ENCODE measurements at places on chromosomes 1 and 21.

DNA sequence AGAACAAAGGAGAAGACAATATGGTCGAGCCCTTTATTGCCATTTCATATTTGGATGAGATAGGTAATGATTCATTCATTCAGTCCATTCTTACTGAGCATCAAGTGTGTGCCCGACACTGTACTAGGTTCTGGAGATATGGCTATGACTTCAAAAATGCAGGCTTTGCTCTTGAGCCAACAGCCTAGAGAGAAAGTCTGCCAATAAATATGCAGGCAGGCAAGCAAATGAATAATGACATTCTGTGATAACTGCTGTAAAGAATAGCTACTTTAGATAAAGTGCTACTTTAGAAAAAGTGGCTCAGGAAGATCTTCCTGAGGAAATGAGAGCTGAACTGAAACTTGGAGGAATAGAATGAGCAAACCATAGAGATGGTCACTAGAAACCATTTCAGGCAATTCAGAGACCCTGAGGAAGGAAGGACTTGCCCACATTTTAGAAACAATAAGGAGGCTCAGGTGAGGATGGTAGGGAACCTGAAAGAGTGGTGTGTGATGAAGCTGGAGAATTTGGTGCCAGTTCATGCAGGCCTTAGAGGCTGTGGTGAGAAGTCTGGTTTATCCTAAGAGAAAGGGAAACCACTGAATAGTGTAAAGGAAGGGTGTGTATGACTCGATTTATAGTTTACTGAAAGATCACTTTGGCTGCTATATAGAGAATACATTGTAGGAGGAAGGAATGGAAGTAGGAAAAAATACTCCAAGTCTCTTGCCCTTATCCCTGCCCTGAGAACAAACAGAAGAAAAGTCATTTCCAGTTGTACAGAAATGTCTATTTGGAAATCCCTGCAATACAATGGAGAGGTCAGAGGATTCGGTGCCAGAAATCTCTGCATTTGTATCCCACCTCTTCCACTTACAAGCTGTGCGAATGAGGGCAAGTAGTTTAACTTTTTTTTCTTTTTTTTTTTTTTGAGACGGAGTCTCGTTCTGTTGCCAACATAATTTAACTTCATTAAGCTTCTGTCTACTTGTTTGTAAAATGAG, 167.9 kb downstream of the VPS13D start:
- H3K27me3 ChIP-seq, result no peaks in the 10 kb centered on the region
- no peaks in the 10 kb centered on the region for H3K4me1 ChIP-seq
- H3K4me3 ChIP-seq, result no peak overlapping the region
- H3K36me3 ChIP-seq, result peaks cover 22% of the 10 kb centered on the region
- H3K27ac ChIP-seq, result no peak overlapping the region
- DNase-seq, result no peak

GRCh38 chr1:76010802-76011201, 63.7 kb upstream of the ST6GALNAC3 start:
- H3K4me3 ChIP-seq, result no peak overlapping the region
- no peaks in the 10 kb centered on the region for H3K4me1 ChIP-seq
- H3K27ac ChIP-seq, result no peak overlapping the region
- no peaks in the 10 kb centered on the region for H3K36me3 ChIP-seq

GRCh38 chr1:116147972-116148371, 36.8 kb downstream of the MAB21L3 start:
- no peak overlapping the region for H3K27ac ChIP-seq
- no peak for DNase-seq
- no peaks in the 10 kb centered on the region for H3K27me3 ChIP-seq

DNA sequence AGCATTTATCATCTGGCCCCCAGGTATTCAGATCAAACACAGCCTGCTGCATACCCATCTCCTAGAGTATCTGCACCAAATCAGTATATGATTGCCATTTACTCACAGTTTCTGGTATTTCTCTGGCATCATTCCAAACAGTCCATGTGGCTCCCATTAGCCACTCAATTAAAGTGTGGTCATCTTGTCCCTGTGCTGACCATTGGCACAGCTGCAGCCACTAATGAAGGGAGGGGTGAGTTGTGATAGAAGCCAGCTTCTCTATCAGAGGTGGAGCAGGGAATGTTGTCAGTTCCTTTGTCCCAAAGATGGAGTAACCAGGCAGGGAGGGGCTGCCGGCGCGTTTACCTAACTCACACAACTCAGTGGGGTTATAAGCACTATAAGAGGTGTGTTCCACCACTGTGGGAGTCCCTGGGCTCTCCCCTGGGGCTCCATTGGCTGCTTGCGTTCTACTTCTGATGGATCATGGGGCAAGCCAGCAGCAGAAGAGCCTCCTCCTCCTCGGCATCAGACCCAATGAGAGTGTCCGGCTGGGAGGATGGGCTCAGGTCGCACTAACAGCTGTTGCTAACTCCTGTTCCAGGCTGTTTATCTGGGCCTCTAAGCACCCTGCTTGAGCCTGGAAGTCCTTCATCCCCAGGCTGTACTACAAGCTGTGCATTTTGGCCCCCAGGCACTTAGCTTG, 108.6 kb downstream of the GDAP2 start:
- H3K4me3 ChIP-seq, result no peak overlapping the region
- no peak overlapping the region for H3K27ac ChIP-seq
- no peaks in the 10 kb centered on the region for H3K4me1 ChIP-seq
- DNase-seq, result no peak
- peaks cover 10% of the 10 kb centered on the region for H3K27me3 ChIP-seq
- H3K36me3 ChIP-seq, result no peaks in the 10 kb centered on the region

DNA sequence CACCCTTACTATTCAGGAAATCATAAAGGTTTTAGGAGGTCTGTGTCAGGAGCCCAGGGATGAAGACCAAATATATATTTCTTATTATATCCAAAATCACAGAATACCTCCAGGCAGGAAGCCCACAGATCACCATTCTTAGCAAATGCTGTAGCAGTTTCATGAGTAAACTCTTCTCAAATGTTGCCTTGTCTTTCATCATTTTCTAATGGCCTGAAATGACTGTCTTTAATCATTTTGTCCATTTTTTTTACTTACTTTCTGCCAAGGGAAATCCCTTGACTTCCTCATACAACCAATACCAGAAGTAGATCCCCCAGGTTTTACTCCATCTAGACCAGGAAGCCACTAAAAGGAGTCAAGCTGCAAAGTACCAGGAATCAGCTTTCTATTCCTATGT, 32.4 kb downstream of the PSMG1 start:
- no peaks in the 10 kb centered on the region for H3K36me3 ChIP-seq
- DNase-seq, result no peak
- H3K27me3 ChIP-seq, result peaks cover 10% of the 10 kb centered on the region

GRCh38 chr1:1081311-1082238, 7.5 kb upstream of the RNF223 start:
- H3K4me3 ChIP-seq, result no peak overlapping the region
- no peaks in the 10 kb centered on the region for H3K36me3 ChIP-seq
- peaks cover 17% of the 10 kb centered on the region for H3K27me3 ChIP-seq
- DNase-seq, result no peak

GRCh38 chr1:50368179-50369007, 54.9 kb downstream of the DMRTA2 start:
- no peaks in the 10 kb centered on the region for H3K36me3 ChIP-seq
- DNase-seq, result peak; percentile 17
- peaks cover 5% of the 10 kb centered on the region for H3K4me1 ChIP-seq
- no peak overlapping the region for H3K4me3 ChIP-seq
- H3K27me3 ChIP-seq, result peaks cover 6% of the 10 kb centered on the region
- H3K27ac ChIP-seq, result no peak overlapping the region

- no peaks in the 10 kb centered on the region for H3K27me3 ChIP-seq
- H3K27ac ChIP-seq, result peak within 1 kb of the TSS; percentile 99
- H3K4me3 ChIP-seq, result peak within 1 kb of the TSS; percentile 76
- peaks cover 9% of the 10 kb centered on the region for H3K36me3 ChIP-seq
- H3K4me1 ChIP-seq, result peaks cover 37% of the 10 kb centered on the region
These were observed at the start of gene TMEM69 for GRCh38 chr1:45687754-45688740. Gene TMEM69 (plus strand): TSS chr1:45688181. CDS start chr1:45691069, 2,888 bp downstream.

DNA sequence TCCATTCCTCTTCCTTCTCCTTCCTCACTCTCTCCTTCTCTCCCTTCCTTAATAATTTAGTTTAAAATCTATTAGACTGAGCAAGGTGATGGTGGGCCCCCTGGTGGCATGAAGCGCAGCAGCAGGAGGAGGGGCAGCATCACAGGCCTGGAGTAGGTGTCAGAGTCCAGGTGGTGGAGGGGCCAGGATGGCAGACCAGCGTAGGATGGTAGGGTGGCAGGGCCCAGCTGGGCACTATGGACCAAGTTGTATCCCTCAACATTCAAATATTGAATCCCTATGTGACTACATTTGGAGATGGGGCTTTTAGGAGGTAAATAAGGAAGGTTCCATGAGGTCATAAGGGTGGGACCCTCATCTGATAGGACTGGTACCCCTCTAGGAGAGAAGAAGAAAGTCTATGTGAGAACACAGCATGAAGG, 61.0 kb downstream of the WDR4 start:
- H3K36me3 ChIP-seq, result no peaks in the 10 kb centered on the region
- H3K4me1 ChIP-seq, result no peaks in the 10 kb centered on the region
- no peak overlapping the region for H3K4me3 ChIP-seq
- no peak overlapping the region for H3K27ac ChIP-seq
- peaks cover 33% of the 10 kb centered on the region for H3K27me3 ChIP-seq

- H3K4me3 ChIP-seq, result no peak overlapping the region
- no peaks in the 10 kb centered on the region for H3K36me3 ChIP-seq
- no peak for DNase-seq
- no peaks in the 10 kb centered on the region for H3K27me3 ChIP-seq
- no peak overlapping the region for H3K27ac ChIP-seq
These were observed 158.2 kb downstream of the PBX1 start for GRCh38 chr1:164716992-164717703.

DNA sequence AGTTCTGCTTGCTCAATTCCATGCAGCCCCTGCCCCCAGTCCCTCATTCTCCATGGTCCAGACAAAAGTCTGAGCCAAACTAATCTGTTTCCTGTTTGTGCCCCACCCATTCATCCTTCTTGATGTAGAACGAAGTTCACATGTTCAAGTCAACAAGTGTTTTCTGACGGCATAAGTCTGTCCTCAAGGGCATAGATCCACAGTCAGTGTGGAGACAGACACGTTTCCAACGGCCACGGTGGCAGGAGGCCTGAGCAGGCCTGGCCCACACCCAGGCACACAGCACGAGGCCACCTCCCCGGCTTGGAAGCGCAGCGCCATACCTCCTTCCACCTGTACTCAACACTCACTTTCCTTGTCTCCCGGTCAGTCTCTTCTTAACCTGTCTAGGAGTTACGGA, 16.1 kb downstream of the ADORA1 start:
- H3K4me3 ChIP-seq, result no peak overlapping the region
- no peaks in the 10 kb centered on the region for H3K36me3 ChIP-seq
- H3K4me1 ChIP-seq, result no peaks in the 10 kb centered on the region
- DNase-seq, result no peak
- H3K27ac ChIP-seq, result no peak overlapping the region

GRCh38 chr1:212700223-212700891, 717 bp upstream of the BATF3 start:
- H3K27ac ChIP-seq, result peak overlapping the region; percentile 44
- no peaks in the 10 kb centered on the region for H3K27me3 ChIP-seq
- peak; percentile 45 for DNase-seq

GRCh38 chr1:228149406-228150119, at the start of gene GJC2:
Gene GJC2 (plus strand): TSS chr1:228149930. CDS start chr1:228157759, 7,829 bp downstream.
- H3K36me3 ChIP-seq, result peaks cover 8% of the 10 kb centered on the region
- no peak for DNase-seq
- no peaks in the 10 kb centered on the region for H3K4me1 ChIP-seq

- H3K36me3 ChIP-seq, result peaks cover 23% of the 10 kb centered on the region
- H3K27ac ChIP-seq, result no peak overlapping the region
- no peaks in the 10 kb centered on the region for H3K27me3 ChIP-seq
- H3K4me1 ChIP-seq, result no peaks in the 10 kb centered on the region
- DNase-seq, result no peak
These were observed 45.5 kb downstream of the DHRS3 start for GRCh38 chr1:12572522-12572921.

GRCh38 chr1:107016376-107016978, 40.0 kb upstream of the PRMT6 start:
- H3K27ac ChIP-seq, result no peak overlapping the region
- H3K27me3 ChIP-seq, result peaks cover 8% of the 10 kb centered on the region
- no peaks in the 10 kb centered on the region for H3K36me3 ChIP-seq
- no peak for DNase-seq
- H3K4me3 ChIP-seq, result no peak overlapping the region

DNA sequence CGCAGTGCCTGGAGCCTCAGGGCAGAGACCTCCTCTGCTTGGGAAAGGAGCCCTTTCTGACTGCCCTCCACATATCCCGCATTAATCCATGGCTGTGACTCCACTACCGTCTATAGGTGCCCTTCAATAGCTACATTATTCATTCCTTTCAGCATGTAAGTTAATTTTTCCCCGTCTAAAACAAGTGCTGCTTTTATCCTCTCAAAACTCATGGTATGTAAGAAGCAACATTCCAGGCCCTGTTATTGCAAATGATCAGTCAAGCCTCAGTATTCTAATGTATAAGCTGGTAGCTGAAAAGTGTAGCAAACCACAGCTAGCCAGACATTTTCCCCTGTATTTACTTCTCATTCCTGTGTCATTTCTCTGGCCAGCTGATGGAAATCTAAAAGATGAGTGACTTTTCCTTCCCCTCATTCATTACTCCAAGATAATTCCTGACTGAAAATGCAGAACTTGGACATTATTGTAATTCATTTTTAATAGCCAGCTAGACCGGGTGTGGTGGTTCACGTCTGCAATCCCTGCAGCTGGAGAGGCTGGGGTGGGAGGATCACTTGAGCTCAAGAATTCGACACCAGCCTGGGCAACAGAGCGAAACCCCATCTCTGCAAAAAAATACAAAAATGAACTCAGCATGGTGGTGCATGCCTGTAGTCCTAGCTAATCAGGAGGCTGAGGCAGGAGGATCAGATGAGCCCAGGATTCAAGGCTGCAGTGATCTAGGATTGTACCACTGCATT, 88.5 kb upstream of the SOD1 start:
- H3K4me1 ChIP-seq, result no peaks in the 10 kb centered on the region
- H3K27me3 ChIP-seq, result no peaks in the 10 kb centered on the region
- no peak for DNase-seq
- H3K4me3 ChIP-seq, result no peak overlapping the region
- H3K27ac ChIP-seq, result no peak overlapping the region

DNA sequence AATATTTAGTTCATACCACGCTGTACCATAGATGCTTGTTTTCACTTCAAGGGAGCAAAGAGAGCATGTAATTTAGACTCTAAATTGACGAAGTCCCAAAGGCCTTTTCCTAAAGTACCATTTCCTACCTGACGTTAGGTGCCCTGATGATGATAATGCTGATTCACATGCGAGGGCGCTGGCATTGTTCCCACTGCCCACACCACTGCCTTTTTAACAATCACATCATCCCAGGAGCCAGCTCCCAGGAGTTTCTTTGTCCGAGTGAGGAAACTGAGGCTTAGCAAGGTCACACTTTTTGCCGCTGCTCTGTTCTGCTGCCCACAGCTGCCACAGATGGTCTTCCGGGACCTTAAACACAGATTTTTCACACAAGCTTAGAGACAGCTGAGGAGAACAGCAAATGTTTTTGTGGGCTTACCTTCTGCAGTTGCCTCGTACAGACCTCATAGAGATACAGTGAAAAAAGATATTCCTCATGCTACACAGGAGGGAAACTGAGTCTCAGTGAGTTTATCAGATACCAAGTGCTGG, 69.4 kb downstream of the EVA1C start:
- no peak overlapping the region for H3K4me3 ChIP-seq
- no peaks in the 10 kb centered on the region for H3K36me3 ChIP-seq
- peaks cover 3% of the 10 kb centered on the region for H3K4me1 ChIP-seq
- DNase-seq, result no peak
- no peaks in the 10 kb centered on the region for H3K27me3 ChIP-seq

GRCh38 chr21:38355992-38356781, 99.4 kb downstream of the KCNJ15 start:
- H3K27me3 ChIP-seq, result no peaks in the 10 kb centered on the region
- peaks cover 5% of the 10 kb centered on the region for H3K4me1 ChIP-seq
- H3K27ac ChIP-seq, result no peak overlapping the region
- peak; percentile 49 for DNase-seq
- no peaks in the 10 kb centered on the region for H3K36me3 ChIP-seq
- no peak overlapping the region for H3K4me3 ChIP-seq

All from T-cell (primary cell).